NCI-H460 (cell line): ENCODE measurements at places on chromosomes 2 and 18. TPM values are rescaled to one million over a fixed set of nuclear protein-coding genes. Genes with fewer than 3 reads are reported as not detected.

Gene GLI2
- total RNA-seq: 1.9 and 7.9 TPM in 2 replicates

DNA sequence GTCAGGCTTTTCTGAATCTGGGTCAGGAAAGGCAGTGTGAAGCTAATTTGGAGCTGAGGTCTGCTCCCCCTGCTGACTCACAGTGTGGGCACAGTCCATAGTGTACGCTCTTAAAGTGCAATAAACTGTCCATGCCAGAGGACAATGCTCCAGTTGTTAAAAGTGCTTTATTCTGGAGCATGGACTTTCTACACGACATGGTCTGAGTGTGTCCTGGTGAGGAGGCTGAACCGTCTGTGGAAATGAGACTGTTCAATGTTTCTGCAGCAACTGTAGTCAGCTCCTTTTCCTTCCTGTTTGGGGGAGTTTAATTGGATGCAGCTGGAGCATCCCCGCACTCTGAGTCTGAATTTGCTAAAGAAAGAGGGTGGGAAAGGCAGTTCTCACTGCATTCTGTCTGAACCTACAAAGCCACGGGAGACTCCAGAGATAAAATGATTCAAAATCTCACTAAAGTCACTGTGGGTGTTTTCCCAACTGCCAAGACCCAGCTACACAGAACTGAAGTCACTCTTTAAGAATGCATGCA lies 110.2 kb upstream of the TRIB2 start:
- DNase-seq: no peak

Gene CCBE1
- not detected in 2 replicates for total RNA-seq

- DNase-seq: peak; percentile 56
These were observed 220.8 kb downstream of the GULP1 start for GRCh38 chr2:188512456-188512855.

DNA sequence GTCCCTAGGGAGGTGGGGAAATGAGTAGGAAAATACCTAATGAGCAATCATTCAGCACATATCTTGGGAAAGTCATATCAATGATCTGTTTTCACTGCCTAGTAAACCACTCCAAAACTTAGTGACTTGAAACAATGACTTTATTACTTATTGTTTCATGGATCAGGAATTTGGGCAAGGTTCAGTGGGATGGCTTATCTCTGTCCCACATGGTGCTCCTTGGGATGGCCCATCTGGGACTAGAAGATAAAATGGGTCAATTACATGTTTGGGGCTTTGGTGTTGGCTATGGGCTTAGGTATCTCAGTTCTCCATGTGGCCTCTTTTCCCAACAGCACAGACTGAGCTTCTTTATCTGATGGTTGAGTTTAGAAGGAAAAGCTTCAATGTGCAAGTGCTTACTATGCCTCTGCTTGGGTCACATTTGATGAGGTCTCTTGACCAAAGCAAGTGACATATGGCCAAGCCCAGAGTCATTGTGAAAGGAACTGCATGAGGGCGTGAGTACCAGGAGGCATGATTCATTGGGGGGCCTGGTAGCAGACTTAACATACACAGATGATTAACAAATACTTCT lies 218.1 kb upstream of the TNP1 start:
- DNase-seq: no peak

DNA sequence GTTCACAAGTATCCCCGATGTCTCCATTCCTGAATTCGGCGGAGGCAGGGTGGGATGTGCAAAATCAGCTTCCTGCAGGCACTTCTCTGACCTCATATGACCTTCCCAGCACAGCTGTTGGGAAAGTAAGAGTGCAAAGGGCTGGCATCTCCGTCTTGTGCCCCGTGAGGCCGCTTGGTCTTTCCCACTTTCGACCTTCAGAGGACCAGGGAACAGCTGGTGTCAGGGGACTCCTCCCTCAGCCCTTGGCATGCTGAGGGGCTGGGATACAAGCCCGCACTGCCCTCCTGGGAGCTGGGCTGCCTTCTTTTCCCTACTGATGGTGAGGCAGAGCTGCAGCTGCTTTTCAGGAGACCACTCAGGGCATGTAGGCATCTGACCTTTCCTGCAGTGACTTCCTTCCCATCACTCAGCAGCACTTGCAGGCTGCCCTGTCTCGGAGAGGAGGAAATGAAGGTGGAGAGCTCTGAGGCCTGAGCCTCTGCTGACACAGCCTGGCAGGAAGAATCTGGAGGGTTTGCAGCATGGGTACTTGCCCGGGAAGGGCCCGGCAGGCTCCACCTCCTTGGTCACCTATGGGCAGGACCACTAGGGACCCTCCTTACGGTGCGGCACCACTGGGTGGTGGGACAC lies 277.2 kb upstream of the HS6ST1 start:
- no peak for DNase-seq

Gene UPP2
- not detected in 2 replicates for total RNA-seq

DNA sequence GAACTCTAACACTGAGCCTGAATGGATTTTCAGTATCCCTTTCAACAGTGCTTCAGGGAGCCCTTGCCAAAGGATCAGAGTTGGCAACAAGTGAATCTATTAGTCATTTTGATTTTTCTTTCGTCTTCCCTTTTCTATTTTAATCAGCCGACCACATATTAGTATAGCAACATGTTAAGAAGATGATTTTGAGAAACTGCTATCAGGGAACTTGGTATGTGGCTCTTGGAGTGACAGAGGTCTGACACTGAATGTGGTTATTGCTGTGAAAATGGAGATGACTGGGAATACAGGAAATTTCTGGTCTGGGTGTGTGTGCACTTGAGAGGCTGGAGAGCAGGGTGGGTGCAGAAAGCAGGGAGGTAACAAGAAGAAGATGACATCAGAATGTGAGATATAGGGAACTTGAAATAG lies 28.7 kb upstream of the IL1RL1 start:
- no peak for DNase-seq

DNA sequence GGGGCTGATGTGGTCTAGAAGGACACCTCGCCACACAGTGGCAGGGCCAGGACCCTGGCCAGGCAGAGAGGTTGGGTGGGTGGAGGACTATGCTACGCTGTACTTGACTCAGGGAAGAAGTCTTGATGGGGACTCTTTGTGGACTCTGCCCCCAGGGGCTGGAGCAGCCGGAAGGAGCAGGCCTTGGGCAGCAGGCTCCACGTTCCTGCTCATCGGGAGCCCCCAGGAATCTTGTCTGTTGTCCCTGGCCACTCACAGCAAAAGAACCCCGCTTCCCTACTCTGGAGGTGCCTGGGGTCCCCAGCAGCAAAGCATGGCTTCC lies 79.0 kb downstream of the POLR1A start:
- no peak for DNase-seq
